EL (cell line): ENCODE measurements at places on chromosomes 16 and 17.
A peak's percentile ranks its signal among the peaks of the same experiment; 100 is the strongest.

GRCh38 chr16:11553371-11553770, 33.3 kb downstream of the LITAF start:
- DNase-seq = no peak

GRCh38 chr17:80792373-80792781, 199.3 kb upstream of the CHMP6 start:
- peak; percentile 32 for DNase-seq

DNA sequence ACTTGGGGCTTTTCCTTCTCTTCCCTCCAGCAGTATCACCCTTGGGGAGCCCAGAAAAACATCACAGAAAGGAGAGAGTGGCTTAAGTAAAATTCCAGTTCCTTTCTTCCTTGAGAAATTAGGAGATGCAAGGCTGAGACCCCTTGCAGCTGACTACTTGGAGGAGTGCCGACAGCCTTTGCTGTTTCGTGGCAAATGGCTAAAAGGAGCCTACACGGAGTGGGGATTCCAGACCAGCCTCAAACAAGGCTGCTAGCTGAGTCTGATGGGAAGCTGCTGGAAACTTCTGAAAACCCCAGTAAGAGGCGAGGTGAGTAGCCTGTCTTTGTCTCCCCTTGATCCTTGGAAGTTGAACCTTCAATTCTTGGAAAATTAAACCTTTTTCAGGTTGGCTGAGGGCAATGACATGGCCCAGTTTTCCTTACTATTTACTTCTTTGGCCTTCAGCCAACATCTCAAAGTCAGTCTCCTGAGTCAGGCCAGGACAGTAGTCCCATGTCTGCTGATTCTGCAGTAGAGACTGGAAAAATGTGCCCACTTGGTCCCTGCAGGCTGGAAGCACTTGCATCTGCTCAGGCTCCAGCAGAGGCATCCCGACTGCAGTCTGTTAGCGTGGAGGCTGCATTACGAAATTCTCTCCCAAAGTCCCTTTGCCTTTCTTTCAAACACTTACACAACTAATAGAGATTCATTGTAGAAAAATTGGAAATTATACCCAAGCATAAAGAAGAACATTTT, 23.4 kb downstream of the SMIM36 start:
- no peak for DNase-seq

DNA sequence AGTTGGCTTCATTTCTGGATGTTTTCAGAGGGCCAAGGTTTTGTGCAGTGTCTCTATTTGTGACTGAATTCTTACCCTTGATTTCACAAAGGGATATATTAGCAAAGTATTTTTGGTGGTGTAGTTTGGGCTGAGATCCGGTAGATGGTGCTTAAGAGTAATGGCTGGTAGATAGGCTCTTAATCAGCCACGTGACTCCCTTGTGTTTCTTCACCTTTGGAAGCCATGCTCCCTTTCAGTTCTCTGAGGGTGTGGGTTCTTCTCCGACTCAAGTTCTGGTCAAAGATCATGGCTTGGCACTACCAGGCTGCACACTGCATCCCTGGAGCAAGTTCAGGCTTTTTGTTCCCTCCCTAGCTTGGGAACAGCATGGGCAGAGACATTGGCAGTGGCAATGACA, 887.3 kb downstream of the CDH8 start:
- DNase-seq = no peak

DNA sequence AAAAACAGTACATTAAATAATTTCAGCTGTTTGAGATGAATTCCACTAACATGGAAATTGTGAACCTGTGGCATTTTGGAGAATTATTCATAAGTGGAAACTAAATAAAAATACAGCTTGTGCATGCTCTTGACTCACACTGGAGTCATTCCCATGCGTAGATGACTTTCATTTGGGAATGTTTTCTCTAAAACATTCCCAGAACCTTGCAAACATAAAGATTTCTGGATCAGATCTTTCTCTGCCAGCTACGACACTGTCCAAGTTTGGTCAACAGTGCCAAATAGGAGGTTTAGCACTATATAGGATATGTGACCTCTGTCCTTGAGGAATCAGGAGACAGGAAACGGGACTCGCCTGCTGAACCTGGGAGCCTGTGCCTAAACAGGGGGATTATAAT, 400.9 kb downstream of the SLC39A11 start:
- peak; percentile 67 for DNase-seq

- no peak for DNase-seq
Observed at GRCh38 chr17:82985973-82986372, 93.4 kb upstream of the METRNL start.

DNA sequence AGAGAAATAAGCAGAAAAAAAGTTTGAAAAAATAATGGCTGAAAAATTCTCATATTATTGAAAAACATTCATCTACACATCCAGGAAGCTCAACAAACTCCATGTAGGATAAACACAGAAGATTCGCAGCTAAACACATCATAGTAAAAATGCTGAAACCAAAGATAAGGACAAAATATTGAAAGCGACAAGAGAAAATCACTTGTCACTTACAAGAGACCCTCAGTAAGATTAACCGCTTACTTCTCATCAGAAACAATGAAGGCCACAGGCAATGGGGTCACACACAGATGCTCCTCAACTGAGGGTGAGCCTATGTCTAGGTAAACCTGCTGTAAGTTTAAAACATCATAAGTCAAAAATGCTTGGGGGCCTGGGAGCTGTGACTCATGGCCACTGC, 38.1 kb upstream of the METRNL start:
- peak; percentile 18 for DNase-seq

DNA sequence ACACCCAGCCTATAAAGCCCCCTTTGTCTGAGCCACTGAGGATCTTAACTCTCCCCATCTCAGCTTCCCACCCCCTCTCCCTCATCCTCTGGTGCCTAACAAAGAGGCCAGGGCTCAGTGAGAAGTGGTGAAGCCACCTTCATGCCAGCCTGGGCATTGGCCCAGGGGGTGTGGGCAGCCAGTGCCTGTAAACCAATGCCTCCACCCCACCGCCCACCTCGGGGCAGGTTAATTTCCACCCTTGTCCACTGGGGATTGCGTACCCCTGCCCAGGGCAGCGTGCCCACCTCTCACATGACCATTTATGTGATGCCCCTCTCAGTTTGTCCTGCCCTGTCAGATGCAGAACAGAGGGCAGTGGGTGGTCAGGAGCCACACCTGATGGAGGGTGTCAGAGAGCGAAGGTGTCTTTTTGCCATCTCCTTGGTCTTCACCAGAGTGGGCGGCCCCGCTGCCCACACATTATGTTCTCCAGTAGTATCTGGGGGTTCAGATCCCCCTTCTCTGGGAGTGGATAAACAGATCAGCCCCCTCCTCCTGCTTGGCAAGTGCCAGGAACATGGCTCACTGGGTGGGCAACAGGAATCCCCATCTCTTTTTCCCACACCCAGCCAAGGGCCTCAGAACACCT, 10.1 kb upstream of the ARHGAP23 start:
- DNase-seq = no peak

DNA sequence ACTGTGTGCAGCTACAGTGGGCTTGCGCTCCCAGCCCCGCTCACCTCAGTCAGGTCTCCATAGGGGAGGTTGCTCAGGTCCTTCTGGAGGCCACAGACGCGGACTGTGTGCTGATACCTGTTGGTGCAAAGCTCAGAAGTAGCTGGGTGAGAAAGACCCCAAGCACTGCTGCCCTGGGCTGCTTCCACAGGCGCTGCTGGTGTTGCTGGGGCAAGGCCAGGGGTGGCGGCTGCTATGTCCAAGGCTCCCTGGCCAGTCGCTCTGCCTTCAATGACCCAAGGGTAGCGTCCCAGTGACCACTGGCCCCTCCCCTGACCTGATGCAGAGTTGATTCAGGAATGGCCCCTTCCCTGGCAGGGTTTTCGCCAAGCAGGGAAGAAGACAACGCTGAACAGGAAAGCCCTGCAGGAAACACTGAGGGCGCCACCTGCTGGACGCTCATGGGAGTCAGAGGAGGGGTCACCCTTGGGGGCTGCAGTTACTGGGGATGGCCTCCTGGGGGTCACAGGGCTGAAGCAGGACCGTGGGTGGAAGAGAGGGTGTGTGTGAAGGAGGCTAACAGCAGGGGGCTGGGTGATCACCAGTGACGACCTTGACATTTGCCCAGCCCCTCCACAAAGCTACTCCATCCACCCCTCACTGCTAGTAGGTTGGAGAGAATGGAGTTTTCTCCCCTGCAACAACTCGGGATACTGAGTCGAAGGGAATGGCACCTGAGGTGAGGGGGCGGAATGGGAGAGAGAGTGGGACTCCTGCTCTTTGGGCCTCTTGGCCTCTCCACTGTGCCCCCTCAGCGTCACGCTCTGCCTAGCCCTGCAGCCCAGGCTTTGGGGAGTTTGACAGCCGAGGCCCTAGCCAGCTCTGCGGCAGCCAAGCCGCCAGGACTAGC, 38.3 kb downstream of the ABCC12 start:
- DNase-seq = peak; percentile 44

- peak; percentile 72 for DNase-seq
Observed at GRCh38 chr17:71632328-71632727, 488.5 kb upstream of the SOX9 start.

DNA sequence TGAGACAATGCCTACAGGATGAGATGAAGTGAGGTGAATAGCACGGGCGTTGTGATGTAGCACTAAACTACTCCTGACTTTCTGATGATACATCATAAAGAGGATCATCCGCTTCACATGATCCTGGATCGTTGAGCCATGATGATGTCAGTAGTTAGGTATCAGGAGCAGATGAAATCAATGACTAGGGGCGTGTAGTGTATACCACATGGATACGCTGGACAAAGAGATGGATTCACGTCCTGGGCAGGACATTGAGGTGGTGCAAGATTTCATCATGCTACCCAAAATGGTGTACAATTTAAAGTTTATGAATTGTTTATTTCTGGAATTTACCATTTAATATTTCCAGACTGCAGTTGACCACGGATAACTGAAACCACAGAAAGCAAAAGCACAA, 156.6 kb downstream of the ANKFN1 start:
- no peak for DNase-seq
